B cell (primary cell): ENCODE measurements at places on chromosomes 1 and 21. TPM values are rescaled to one million over a fixed set of nuclear protein-coding genes. Genes with fewer than 3 reads are reported as not detected.

The NTMT2 gene
- not detected in 2 replicates for polyA plus RNA-seq

The DCAF6 gene
- 17.5 and 23.0 TPM in 2 replicates for polyA plus RNA-seq

The KLHDC9 gene
- 2.7 and 3.5 TPM in 2 replicates for polyA plus RNA-seq

The PIK3CD gene
- 144 and 205 TPM in 2 replicates for polyA plus RNA-seq

The KAZN gene
- 0.13 and 0.29 TPM in 2 replicates for polyA plus RNA-seq

The CDK18 gene
- polyA plus RNA-seq, result 3.8 and 4.4 TPM in 2 replicates

The ADCY10 gene
- polyA plus RNA-seq, result not detected in 2 replicates

DNA sequence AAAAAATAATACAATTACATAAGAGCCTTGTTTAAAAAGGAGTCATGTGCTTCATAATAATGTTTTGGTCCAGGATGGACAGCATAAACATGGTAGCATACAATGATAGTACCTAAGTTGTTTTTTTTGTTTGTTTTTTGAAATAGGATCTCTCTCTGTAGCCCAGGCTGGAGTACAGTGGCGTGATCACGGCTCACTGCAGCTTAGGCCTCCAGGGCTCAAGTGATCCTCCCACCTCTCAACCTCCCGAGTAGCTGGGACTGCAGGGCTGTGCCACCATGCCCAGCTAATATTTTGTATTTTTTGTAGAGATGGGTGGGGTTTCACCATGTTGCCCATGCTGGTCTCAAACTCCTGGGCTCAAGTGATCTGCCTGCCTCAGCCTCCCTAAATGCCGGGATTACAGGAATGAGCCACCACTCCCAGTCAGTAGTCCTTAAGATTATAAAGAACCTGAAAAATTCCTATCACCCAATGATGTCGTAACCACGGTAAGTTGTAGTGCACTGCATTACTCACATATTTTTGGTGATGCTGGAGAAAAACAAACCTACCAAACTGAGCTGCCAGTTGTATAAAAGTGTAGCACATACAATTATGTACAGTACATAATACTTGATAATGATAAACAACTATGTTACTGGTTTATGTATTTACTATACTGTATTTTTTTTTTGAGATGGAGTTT, 22.4 kb upstream of the RCOR3 start:
- no peak for DNase-seq

GRCh38 chr1:27648602-27649305, 13.8 kb upstream of the FGR start:
- DNase-seq, result no peak

GRCh38 chr1:19000065-19000464, 43.6 kb upstream of the IFFO2 start:
- DNase-seq, result no peak

- DNase-seq, result no peak
Measured at GRCh38 chr1:213446496-213446895, 395.5 kb downstream of the RPS6KC1 start.

GRCh38 chr1:83509301-83509781, 489.6 kb downstream of the TTLL7 start:
- no peak for DNase-seq

- DNase-seq, result no peak
Measured at GRCh38 chr1:168466092-168466713, 77.6 kb downstream of the XCL2 start.

DNA sequence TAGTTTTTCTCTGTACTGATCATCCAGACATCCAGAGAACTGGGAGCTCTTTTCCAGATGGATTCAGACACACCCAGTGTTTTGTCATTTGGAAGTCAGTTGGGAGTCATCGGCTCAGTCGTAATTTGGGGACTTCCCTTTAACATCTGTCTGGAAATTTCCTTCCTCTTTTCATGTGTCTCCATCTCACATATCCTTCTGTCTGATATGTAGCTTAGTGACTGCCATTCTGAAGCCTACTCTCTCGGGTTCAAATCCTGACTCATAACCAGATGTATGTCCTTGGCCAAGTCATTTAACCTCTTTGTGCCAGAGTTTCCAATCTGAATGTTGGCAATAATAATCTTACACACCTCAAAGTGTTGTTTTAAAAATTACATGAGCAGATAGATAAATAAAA, 3.0 kb downstream of the MORC3 start:
- DNase-seq, result peak; percentile 71

DNA sequence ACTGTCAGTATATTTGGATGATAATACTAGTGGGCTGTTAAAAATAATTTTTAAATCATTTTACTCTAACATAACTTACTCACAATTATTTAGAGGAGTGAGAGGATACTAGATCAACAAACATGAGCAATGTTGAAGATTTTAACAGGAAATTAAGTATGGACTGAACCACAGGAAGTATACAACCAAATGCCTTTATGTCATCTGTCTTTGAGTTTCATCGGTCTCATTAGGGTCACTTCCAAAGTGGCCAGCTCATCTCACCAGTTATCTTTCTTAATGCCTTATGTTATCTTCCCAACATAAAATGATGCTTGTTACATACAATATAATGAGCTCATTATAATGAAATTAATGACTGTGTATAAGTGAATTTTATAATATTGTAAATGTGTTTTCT, 1.5 kb upstream of the RGS1 start:
- no peak for DNase-seq

- DNase-seq, result no peak
Measured at GRCh38 chr1:109240158-109241152, 8.9 kb upstream of the CELSR2 start.

GRCh38 chr1:31657020-31657804, 12.5 kb upstream of the PEF1 start:
- DNase-seq, result no peak

GRCh38 chr1:169098380-169098779, 8.1 kb upstream of the ATP1B1 start:
- DNase-seq, result no peak

DNA sequence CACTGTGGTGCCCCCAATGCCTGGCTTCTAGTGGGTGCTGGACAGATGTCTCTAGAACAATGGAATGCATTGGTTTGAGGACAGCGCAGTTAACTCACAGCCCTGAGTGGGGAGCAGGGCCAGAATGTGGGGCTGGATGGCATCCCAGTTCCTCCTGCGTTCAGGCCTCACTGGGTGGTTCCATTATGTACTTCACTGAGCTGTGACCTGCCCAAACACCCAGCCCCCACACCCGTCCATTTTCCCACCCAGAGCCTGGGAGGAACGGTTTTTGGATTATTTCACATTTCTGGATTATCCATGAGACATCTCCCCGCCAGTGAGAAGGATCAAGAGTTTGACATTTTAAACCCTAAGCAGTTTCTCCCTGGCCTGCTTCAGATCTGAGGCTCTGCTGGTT, 55.3 kb upstream of the WASF2 start:
- no peak for DNase-seq

GRCh38 chr1:84479998-84480397, 932 bp downstream of the RPF1 start:
- peak; percentile 12 for DNase-seq

- no peak for DNase-seq
Measured at GRCh38 chr1:110601332-110601731, 4.8 kb downstream of the KCNA2 start.

DNA sequence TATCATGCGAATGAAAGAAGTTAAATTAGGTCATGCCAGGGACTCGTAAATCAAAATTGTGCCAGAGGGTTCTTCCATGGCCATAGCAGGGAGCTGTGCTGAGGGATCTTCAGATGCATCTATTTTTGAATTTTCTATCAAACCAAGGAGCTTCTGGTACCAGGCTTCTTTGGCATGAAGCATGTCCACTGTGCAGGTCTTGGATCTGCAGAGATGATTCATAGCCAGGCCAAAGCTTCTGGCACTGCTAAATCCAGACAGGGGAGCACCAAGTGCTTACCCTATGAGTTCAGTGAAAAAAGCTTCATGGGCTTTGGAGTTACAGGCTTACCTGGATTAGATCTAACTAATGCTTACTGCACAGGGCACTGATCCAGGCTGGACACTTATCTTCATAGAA, 154.2 kb upstream of the DAB1 start:
- DNase-seq, result no peak

DNA sequence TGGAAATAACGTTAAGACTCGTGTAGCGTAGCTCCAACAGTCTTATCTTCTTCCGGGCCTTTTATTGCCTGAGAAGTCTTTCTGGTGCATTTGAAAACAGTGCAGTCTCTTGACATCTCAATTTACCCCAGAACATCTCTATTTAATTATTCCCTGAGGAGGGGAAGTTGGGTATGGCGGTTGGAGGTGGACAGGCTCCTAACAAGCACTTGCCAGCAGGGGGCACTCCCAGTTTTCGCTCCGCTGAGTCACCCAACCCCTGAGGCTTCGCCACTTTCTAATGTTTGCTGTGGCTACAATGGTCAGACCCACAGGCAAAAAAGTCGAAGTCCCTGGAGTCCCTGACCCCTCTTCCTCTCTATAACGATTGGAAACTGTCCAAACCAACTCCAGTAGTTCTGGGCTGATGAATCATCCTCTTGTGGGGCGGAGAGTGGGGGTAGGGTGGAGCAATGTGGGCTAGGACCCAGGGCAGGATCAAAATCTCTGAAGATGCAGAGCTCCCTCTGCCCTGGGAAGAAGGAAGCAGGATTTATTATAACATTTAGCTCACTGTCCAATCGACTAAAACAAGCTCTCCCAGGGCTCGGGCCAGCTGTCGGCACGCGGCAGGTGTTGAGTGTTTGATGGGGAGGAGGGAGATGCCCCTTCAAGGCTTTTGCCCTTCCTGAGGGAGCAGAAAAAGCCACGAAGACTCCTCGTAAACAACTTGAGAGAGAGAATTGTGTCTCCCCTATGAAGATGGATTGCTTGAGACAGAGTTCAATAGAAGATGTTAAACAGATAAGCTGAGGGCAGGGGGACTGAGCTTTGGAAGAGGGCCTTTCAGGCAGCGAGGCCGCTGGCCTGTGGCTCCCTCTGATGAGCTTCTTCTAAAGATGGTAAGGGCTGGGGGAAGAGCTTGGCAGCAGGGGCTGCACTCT, 85.7 kb downstream of the BRINP2 start:
- no peak for DNase-seq
